Activated naive CD4-positive, alpha-beta T cell treated with anti-CD3 and anti-CD28 coated beads, Interleukin-2, amount 50 U/mL, for 72 hours (primary cell): ENCODE measurements at places on chromosomes 3 and 15.

- no peak for DNase-seq
These were observed 12.7 kb downstream of the ZBTB38 start for GRCh38 chr3:141380987-141381386.

DNA sequence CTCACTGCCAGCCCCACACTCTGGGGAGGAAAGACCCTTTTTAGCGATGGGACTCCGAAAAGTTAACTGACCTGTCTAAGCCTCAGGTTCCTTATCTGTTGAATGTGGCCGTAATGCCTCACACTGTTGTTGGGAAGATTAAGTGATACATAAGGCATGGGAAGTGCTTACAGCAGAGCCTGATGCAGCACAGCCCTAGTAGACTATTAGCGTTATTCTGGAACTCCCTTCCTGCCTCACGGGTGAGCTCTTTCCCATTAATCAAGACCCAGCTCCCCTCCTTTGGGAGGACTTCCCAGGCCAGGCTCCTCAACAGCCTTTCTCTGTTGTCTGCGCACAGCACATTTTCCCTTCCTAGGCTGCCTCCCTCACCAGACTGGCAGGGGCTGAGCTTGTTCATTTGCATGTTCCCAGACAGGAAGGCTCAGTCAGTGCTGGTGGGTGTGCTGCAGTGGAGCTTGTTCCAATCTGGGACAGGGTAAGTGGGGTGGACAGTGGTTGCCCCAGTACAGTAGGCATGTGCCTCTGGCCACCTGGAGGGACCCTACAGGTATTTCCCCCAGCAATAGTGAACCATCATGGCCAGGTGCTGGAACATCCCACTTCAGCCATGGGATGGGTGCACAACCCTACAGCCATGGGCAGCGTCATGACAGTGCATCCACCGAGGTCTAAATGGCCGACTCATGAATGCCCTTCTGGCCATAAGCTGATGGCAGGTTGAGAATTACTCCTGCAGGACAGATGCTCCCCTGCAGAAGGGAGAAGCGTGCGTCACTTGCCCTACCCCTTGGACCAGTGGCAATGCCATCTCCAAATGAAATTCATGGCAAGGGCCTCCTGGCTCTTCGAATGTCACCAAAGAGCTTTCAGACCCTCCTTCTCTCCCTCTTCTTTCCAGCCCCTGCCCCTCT is 5.8 kb upstream of the PSTPIP1 start:
- DNase-seq = no peak

- no peak for DNase-seq
These were observed 500.6 kb downstream of the SI start for GRCh38 chr3:164577667-164578210.

GRCh38 chr3:64093825-64094712 is 70.8 kb upstream of the PSMD6 start:
- no peak for DNase-seq

DNA sequence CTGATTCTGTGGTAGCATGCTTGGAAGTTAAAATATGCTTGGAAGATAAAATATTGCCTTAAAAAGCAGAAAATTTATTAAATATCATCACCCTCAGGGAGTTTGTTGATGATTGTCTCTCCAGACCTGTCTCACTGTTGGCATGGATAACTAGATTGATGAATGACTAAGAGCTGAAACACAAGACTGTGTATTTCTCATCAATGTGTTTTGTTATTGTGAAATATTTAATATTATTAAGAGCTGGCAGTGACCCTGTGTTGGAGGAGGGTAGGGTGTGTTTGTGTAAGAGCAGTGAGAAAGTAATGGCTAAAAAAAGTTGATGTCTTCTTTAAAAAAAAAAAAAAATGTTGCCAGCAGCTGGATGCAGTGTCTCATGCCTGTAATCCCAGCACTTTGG is 82.2 kb downstream of the ITPR1 start:
- no peak for DNase-seq

- no peak for DNase-seq
These were observed 478.3 kb upstream of the PPP2R3A start for GRCh38 chr3:135487261-135487660.
